ENCODE measurements at places on chromosomes 4 and X.

DNA sequence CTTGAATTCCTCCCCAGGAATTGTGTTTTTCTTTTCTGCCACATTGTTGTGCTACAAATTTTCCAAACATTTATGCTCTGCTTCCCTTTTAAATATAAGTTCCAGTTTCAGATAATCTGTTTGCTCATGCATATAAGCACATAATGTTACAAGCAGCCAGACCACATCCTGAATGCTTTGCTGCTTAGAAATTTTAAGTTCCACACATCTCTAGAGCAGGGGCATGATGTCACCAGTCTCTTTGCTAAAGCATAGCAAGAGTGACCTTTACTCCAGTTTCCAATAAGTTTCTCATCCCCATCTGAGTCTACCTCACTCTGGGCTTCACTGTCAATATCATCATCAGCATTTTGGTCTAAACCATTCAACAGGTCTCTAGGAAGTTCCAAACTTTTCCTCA, 932.5 kb downstream of the SH3BGRL start:
- DNase-seq = no peak

DNA sequence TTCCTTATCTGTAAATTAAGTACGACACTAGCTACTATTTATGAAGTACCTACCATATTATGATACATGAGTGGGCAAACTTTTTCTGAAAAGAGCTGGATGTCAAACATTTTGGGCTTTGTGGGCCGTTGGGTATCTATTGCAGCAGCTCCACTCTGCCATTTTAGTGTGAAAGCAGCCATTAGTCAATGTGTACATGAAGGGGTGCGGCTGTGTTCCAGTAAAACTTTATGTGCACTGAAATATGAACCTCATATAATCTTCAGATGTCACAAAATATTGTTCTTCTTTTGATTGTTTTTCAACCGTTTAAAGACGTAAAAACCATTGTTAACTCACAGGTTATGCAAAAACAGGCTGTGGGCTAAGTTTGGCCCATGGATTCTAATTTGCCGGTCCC, 14.1 kb downstream of the PRPS2 start:
- DNase-seq = no peak

GRCh38 chr4:47084795-47085194, 53.4 kb downstream of the GABRB1 start:
- DNase-seq = no peak

DNA sequence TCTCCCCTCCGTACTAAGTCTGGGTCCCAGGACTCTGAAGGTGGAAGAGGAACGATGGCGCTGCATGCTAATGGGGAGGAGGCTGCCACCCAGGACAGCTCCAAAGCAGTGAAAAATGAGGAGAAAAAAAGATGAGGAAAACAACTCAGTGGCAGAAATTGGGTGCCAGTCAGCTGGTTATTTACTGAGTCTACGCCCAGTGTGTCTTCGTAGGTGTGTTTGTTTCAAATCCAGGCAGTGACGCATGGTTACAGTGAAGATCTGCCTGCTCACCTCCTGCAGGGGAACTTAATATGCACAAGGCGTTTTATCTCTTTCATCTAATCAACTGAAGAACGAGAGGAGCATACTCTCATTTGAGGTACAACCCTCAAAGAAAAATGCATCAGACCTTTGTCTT, 70.9 kb upstream of the FBXW7 start:
- no peak for DNase-seq

GRCh38 chrX:40061005-40061404, 36.8 kb downstream of the BCOR start:
- no peak for DNase-seq

- no peak for DNase-seq
These were observed 10.6 kb upstream of the XKRX start for GRCh38 chrX:100939333-100939732.

GRCh38 chrX:68994135-68994890, 165.5 kb downstream of the EFNB1 start:
- DNase-seq = no peak

DNA sequence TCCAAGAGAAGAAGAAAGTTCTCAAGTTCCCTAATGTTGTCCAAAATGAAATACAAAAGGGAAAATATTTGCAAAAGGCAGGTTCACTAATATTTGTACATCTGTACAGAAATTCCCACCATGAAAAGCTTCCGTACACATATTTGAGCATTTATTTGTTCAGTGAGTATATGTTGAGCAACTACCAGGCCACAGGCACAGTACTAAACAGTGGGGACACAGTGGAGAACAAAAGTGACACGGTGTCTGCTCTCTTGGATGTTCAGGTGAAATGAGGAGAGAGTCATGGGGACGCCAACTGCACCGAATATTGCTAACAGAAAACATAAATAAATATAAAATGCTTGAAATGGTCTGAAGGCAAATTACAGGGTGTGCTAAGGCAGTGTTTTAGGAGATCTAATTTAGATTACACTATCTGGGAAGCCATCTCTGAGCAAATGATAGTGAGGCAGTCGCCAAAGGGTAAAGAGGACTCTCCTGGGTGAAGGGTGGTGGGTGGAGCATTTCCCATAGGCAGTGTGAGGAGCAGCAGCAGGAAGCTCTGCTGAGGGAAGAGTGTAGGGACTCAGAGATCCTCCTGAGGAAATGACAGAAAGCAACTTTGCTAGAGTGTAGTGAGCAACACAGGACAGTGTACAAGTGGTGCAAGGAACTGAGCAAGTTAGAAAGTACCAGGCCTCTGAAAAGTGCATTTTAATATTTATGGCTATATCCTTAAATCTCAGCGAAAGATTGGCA, 375.2 kb downstream of the GALNTL6 start:
- no peak for DNase-seq

DNA sequence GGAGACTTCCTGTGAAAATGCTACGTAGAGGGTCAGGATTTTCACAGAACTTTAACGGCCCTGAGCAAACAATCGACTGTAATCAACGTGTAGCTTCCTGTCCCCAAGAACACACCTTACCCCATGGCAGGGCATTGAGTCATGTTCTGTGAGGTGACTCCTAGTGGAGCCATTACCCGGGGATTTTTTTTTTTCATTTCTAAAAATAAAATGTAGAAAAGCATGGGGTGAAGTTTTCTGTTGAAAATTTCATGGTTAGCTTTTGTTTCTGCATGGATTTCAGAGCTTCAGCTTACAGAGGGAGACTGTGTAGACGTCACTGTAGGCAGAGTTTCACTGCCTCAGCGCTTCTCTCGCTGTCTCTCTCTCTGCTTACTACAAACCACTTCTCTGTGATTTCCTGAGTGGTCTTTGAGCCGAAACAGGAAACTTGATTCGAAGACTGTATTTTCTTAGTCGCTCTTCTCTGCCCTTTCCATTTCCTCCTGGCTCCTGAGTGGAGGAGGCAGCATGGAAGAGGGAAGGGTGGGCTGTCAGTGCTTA, 111.7 kb downstream of the NFKB1 start:
- DNase-seq = no peak

- DNase-seq = no peak
These were observed 23.4 kb upstream of the CT47A1 start for GRCh38 chrX:121008920-121009319.

DNA sequence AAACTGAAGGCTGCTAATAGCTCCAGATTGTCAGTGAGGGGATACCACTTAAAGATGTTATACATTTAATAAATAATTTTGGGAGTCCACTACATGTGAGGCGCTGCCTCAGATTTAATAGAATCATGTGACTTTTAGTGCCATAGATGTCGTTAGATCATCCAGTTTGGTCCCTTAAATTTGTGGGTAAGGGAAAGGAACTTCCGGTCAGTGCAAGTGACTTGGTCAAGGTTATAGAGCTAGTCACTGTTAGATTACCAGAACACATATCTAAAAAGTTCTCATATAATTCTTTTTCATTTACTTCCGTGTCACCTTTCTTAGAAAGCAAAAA, 529 bp upstream of the UBA6 start:
- no peak for DNase-seq

- no peak for DNase-seq
These were observed 123.3 kb downstream of the POU4F2 start for GRCh38 chr4:146762016-146762415.

- DNase-seq = no peak
These were observed 68.7 kb downstream of the WFS1 start for GRCh38 chr4:6338175-6338950.

DNA sequence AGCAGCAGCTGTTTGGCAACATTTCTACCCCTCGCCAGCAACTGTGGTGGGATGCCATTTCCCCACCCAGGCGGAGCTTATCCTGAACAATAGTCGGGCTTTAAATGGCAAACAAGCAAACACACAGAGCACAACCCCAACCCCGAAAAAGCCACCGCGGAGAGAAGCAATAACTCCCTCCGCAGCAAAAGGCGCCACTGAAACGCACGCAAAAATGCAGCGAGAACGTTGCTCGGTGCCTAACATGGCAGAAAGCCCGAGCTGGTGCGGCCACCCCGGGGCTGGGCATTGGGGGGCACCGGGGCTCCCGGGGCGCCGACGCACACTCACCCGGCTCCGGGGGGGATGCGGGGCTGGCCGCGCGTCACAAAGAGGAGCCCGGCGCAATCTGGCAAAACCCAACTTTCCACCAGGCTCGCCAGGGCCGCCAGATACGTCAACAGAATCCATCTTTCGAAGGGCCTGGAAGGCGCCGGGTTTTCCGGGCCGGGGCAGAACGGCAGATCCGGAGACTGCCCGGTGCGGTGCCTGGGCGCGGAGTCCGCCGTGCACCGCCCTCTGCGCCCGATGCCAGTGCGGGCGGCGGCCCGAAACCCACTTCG, 818 bp downstream of the RAI2 start:
- DNase-seq = no peak

GRCh38 chrX:43592597-43592996, 63.5 kb upstream of the MAOA start:
- DNase-seq = no peak

DNA sequence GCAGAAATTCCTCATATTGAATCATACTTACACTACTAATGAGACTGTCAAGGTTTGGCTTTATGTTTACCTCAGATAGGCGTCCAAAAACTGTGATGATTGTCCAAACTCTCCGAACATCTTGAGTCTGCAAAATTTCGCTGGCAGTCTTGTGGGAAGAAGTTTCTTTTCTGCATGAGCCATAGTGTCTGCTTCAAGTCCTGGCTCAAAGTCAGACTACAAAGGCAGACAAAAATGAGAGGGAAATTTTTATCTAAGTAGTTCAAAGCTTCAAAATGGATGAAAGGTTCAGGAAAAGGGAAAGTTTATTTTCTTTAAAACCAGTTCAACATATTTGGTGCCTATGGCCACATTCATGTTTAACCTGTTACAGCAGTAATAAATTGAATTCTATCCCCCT, 40.7 kb downstream of the PALLD start:
- DNase-seq = no peak

- no peak for DNase-seq
These were observed 48.2 kb downstream of the THAP9 start for GRCh38 chr4:82948647-82949204.

DNA sequence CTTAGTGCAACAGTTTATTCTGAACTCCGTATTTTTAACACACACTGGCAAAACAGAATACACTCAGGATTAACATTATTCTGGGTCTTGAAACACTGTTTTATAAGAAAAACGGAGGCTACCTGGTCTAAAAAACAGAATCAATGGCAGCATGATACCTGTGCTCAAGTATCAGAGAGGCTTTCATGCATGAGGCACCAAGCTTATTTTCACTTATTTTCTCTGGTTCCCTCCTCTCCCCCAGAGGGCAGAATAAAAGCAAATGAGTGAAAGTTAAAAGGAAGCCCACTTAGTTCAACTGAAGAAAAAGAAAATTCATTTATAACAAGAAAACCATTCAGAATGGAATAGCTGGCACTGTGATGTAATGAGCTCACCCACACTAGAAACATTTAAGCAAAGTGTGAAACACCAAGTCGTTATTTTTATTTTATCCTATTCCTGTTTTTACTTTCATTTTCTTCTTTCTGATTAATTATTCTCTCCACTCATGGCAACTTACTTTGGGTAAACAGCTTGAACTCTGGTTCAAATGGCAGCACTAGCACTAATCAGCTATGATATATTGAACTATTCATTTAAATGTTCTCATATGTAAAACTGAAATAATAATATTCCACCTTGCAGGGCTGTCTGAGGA, 211.8 kb downstream of the PPP3CA start:
- DNase-seq = no peak

GRCh38 chr4:165403637-165404036, 24.8 kb downstream of the CPE start:
- DNase-seq = no peak

DNA sequence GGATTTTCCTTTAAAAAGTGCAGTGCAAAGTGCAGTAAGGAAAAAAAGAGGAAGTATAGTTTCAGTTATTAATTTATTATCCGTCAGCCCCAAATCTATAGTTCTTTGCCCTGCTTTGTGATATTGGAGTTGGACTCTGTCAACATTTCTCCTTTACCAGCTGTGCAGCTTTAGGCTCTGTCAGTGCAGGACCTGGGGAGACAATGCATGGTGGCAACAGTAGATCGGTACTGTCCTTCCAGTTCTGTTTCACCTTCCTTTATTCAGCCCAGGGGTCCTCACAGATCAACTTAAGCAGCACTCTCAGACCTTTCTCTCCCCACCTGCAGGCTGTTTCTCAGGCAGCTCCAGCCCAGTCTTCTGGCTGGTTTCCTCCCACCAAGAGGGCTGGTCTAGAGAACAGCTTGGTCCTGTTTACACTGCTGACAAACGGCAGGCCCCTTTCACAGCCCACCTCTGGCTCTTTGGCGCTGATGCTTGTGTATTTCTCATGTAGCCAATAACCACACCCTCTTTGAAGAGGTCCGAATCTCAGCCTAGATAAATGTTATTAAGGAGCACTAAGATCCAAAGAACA, 71.6 kb downstream of the MCUB start:
- DNase-seq = no peak

- DNase-seq = no peak
These were observed 759 bp downstream of the ZC4H2 start for GRCh38 chrX:64975491-64975890.

- no peak for DNase-seq
These were observed 198.8 kb downstream of the PPP3CA start for GRCh38 chr4:101148551-101148950.

DNA sequence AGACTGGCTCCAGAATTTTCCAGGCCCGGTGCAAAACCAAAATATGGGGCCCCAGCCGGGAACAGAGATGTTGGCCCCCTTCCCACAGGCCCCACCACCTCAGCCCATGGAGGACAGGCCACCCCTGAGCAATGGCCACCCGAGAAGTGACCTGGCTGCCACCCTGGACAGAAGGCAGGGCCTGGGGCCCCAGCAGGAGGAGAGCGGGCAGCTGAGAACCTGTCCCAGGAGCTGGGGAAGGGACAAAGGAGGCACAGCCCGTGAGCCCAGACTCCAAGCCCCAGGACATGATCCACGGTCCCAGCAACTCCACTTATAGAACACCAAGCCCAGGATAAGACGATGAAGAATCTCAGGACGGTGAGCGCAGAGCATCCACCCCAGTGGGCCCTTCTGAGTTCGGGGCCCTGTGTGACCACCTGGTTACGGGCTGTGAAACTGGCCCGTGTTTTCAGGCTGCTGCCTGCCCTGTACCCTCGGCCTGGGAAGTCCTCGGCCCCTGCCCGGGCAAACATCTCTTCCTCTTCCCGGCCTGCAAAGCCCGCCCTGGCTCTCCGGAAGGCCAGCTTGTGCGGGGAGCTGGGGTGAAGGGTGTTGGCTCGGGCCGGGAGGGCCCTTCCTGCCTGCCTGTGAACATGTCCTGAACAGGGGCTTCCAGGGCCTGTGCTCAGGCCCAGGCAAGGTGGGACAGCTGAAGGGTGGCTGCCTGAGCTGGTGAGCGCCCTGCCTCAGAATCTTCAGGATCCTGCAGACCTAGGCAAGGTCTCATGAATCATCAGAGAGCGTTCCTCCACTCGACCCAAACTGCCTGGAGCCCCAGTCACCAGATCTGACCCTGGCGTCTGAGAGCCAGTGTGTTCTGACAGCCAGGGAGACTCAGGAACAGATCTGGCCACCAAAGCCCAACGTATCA, 47.0 kb upstream of the MAN2B2 start:
- DNase-seq = no peak
